ENCODE measurements at places on chromosomes 2 and 18.

GRCh38 chr2:204691911-204692510 is 146.7 kb downstream of the PARD3B start:
- DNase-seq: no peak

DNA sequence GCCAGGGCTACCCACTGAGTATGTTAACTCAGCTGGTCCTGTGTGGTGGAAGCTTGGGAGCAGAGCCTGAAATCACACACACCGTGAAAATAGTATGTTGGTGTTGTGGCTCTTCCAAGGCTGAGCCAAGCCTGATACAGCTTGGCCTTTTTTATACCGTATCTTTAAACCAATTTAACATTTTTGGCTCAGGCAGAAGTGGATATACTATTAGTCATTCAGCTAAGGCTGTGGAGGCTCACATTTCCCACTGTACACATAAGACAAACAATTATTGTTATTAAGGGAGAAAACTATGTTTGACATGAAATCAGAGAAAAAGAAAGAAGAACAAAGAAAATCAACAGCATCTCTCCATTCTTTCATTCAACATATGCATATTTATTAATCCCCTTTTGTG is 159.0 kb downstream of the BCL11A start:
- no peak for DNase-seq

DNA sequence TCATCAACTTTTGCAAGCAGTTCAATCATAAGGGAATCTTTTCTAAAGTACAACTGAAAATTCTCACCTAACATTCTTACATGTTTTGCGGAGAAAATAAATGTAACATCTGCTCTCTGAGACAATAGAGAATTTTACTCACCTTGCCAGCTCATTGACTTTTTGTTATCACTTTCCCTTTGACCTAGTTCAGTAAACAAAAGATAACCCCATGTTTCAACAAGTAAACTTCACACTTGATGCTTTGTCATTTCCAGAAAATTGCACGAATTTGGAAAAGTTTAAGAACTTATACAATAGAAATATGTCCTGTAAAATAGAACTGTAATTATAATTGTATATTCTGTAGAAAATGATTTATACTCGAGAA is 1110.0 kb upstream of the ACVR2A start:
- no peak for DNase-seq

DNA sequence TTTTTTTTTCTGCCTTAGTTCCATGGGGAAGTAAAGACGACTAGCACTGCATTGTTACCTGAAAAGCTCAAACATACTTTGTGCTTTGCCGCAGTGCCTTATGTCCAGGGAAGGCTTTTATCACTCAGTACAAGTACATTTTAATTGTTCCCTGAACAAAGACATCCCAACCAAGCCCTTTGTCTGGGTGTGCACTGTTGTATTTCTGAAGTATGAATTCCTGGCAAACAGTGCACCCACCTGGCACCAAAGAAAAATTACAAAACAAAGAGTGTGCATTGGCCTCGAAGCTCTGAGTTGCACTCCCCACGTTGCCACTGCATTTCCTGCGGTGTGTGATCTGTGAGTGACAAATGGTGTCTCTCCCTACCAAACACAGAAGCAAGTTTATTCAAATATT is 858.5 kb upstream of the PIK3C3 start:
- no peak for DNase-seq

GRCh38 chr2:201966691-201967438 is 66.8 kb upstream of the FZD7 start:
- DNase-seq: no peak

DNA sequence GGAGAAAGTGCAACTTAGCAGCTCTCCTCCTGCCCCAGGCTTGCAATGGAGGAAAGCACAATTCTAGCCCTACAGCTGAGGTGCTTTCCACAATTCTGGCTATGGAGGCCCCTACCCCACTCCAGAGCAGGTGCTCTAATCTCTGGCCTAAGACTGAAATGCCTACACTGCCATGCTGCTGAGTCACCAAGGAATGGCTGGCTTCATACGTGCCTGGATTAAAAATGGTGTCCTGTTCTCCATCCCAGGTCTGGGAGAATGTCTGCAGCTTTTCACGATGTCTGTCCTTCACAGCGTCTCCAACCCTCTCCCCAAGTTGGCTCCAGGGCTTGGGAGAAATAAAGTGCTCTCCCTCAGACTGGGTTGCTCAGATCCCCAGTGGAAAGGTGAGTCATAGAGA is 48.5 kb downstream of the MBOAT2 start:
- no peak for DNase-seq

- DNase-seq: no peak
Measured at GRCh38 chr2:3641841-3642421, 16.1 kb upstream of the ALLC start.

GRCh38 chr18:11821643-11822237 is 29.5 kb upstream of the CHMP1B start:
- DNase-seq: no peak

DNA sequence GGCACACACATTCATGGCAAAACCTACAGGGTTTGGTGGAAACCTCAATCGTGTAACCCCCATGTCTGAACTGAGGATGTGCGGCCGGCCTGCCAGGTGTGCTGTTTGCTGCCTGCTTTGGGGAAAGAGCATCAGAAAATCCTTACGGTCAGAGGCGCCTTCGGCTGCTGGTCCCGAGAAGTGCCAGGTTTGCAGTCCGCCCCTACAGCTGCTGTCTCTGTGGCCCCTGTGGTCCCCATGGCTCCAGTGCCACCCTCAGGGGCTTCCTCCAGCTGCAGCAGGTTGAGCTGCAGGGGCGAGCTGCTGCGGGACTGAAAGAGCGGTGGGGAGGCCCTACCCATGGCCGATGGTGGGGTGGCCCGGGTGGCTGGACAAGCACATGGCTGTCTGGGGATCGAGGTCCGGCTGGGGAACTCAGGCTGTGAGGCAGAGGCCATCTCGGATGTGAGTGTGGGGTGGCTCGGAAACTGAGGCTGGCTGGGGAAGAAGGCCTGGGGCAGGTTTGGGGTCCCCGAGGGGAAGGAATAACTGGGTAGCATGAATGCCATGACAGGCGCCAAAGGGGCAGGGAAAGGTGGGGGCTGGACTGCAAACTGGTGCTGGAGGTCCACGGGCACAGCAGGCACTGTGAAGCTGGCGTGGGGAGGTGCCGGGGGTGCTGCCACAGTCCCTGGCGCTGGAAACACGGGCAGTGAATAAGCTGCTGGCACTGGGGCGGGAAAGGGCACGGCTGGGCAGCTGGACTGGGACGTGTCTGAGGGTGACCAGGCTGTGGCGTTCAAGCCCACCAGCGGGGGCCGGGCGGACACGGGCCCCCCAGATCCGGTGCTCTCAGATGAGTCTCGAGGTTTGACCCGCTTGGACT is 13.2 kb upstream of the HES6 start:
- DNase-seq: no peak
